ENCODE measurements at places on chromosomes 6 and 20.

- DNase-seq: no peak
Observed at GRCh38 chr6:137352859-137353258, 133.7 kb upstream of the IFNGR1 start.

- no peak for DNase-seq
Observed at GRCh38 chr6:15121977-15122550, 123.8 kb upstream of the JARID2 start.

GRCh38 chr6:107928984-107929383, 29.0 kb downstream of the SEC63 start:
- DNase-seq: no peak

GRCh38 chr20:61541537-61541936, 289.5 kb downstream of the CDH4 start:
- no peak for DNase-seq

DNA sequence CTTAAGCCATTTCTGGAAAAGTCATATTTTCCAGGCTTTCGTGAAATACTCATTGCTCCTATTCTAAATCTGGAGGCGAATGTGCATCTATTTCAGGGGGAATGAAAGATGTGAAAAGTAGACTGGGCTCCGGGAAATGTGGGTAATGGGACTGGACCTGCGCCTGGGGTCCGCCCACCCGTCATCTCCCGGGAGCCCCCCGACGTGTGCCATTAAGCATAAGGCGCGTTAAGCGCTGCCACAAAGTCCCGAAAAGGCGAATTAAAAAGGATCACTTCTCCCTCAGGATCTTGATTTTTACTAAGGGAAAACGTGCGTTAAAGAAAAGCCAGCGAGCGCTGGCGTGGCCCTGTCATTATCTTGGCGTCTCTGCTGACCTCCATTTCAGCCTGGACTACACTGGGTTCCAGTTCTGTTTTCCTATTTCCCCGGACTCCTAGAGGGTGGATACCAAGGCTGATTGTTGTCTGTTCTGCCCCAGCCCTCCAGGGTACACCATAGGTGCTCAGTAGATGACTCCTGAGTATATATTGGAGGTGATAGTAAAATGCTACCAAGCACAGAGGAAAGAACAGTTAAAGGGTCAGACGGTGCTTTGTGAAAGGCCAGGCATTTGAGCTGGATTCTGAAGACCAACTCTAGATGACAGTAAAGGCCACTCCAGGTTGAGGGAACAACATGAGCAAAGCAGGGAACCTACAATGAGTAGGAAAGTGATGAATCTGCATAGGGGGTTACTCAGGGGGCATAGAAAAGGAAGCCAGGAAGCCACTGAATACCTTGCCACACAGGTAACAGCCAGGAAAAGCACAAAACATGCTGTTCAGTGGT, 89.2 kb upstream of the ARID1B start:
- DNase-seq: peak; percentile 59

Measured in HTR-8/SVneo (cell line).